PC-9 (cell line): ENCODE measurements at places on chromosomes 6 and 20. TPM values are rescaled to one million over a fixed set of nuclear protein-coding genes. Genes with fewer than 3 reads are reported as not detected.

DNA sequence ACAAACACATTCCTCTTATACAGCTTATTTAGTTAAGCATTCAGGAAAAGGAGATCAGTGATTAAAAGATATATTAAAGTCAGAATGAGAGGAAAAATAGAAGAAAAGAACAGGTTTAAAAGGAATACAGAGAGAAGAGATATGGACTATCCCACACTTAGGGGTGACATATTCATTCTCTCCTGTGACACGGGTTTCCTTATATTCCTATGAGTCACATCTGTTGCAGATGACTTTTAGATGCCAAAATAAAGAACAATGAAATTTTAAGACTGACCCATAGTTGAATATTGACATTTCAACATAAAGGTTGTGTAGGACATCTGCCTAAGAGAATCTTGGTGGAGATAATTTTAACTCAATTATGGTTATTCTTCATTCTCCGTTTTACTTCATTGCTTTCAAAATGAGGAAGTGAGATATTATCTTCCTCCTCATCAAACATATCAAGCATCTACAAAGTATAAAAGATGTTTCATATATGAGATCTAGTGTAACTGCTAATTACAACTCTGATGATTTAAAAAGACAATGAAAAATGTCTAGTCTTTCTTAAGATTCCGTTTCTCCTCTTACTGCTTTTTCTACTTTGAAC lies 1336.7 kb upstream of the CITED2 start:
- H3K4me1 ChIP-seq: no peaks in the 10 kb centered on the region
- no peak overlapping the region for H3K4me3 ChIP-seq
- no peak overlapping the region for H3K27ac ChIP-seq
- no peaks in the 10 kb centered on the region for H3K36me3 ChIP-seq
- no peak for DNase-seq

GRCh38 chr20:36866164-36866563 lies 9.8 kb upstream of the TLDC2 start:
- no peak overlapping the region for H3K27ac ChIP-seq
- H3K27me3 ChIP-seq: no peaks in the 10 kb centered on the region
- no peak for DNase-seq
- H3K4me1 ChIP-seq: 0 out of 2 replicates have a peak, but pooled peaks cover 12% of the 10 kb centered on the region

- no peak for DNase-seq
- no peak overlapping the region for H3K27ac ChIP-seq
- no peaks in the 10 kb centered on the region; the same call in 1 of the 2 replicates for H3K27me3 ChIP-seq
- H3K36me3 ChIP-seq: no peaks in the 10 kb centered on the region
- no peak overlapping the region for H3K4me3 ChIP-seq
These were observed 542.6 kb downstream of the DHX35 start for GRCh38 chr20:39504710-39505094.

GRCh38 chr20:33465481-33466302 lies 22.1 kb upstream of the SNTA1 start:
- no peak overlapping the region for H3K27ac ChIP-seq
- DNase-seq: no peak
- no peak overlapping the region for H3K4me3 ChIP-seq
- H3K27me3 ChIP-seq: no peaks in the 10 kb centered on the region

GRCh38 chr20:56166781-56167465 lies 81.6 kb upstream of the MC3R start:
- no peak for DNase-seq
- no peaks in the 10 kb centered on the region for H3K36me3 ChIP-seq
- peaks cover 33% of the 10 kb centered on the region for H3K27me3 ChIP-seq
- no peaks in the 10 kb centered on the region for H3K4me1 ChIP-seq
- no peak overlapping the region for H3K4me3 ChIP-seq
- H3K27ac ChIP-seq: no peak overlapping the region

GRCh38 chr6:47376930-47377329 lies 67.2 kb upstream of the TNFRSF21 start:
- H3K27ac ChIP-seq: no peak overlapping the region
- no peak overlapping the region for H3K4me3 ChIP-seq
- no peaks in the 10 kb centered on the region for H3K27me3 ChIP-seq
- no peaks in the 10 kb centered on the region for H3K36me3 ChIP-seq
- DNase-seq: no peak

GRCh38 chr6:80725156-80725930 lies 618.9 kb downstream of the BCKDHB start:
- no peak for DNase-seq
- H3K27me3 ChIP-seq: no peaks in the 10 kb centered on the region
- no peaks in the 10 kb centered on the region for H3K36me3 ChIP-seq
- no peaks in the 10 kb centered on the region for H3K4me1 ChIP-seq

DNA sequence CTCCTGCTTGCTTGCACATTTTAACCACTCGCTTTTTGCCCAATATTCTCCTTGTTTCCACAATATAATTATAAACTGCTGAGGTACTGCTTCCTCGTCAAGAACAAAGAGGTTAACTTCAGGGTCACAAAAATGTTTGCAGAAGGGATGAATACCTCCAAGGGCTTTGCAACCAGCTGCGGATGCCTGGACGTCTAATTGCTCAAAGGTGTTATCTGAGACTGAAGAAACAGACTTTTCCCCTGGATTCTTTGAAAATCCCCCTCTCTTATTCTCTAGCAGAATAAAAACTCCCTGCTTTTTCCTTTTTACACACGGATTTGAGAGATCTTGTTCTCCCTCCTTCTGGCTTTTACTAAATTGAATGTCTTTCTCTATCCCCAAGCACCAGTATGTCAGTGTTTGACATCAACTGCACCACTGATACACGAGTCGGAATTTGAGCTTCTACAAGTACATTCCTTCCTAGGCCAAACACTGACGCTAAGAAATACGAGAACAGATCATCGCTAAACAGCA lies 336 bp upstream of the SMPDL3A start:
- DNase-seq: no peak
- H3K4me3 ChIP-seq: peak overlapping the region; percentile 80
- peaks cover 22% of the 10 kb centered on the region for H3K4me1 ChIP-seq
- H3K36me3 ChIP-seq: no peaks in the 10 kb centered on the region
- H3K27ac ChIP-seq: peak overlapping the region; percentile 64
- H3K27me3 ChIP-seq: no peaks in the 10 kb centered on the region

DNA sequence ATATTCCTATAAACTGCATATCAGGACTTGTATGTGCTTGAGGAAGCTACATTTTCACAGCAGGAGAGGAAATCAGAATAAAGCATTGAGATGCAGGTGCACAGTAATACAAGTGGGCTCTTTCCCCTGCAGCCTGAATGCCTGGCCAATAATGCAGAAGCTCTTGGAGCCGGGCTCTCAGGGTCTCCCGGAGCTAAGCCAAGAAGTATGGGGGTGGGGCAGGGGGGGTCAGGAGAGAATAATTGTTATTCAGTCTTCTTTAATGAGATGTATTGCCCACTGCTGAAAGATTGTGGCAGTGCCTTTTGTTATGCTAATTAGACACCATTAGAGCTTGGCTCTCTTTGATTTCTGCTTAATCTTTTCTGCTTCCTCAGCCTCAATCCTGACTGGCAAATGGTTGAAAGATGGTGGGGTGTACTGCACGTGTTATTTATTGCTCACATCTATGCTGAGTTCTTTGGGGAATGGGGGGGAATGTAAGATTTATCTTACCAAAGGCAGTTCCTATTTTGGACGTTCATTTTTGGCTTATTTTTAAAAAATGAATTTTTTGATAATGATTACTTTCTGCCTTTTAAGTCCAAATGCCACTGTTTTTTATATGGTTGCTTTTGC lies 407.6 kb upstream of the SOX4 start:
- no peak for DNase-seq
- no peak overlapping the region for H3K4me3 ChIP-seq
- no peaks in the 10 kb centered on the region for H3K4me1 ChIP-seq
- no peaks in the 10 kb centered on the region for H3K36me3 ChIP-seq

DNA sequence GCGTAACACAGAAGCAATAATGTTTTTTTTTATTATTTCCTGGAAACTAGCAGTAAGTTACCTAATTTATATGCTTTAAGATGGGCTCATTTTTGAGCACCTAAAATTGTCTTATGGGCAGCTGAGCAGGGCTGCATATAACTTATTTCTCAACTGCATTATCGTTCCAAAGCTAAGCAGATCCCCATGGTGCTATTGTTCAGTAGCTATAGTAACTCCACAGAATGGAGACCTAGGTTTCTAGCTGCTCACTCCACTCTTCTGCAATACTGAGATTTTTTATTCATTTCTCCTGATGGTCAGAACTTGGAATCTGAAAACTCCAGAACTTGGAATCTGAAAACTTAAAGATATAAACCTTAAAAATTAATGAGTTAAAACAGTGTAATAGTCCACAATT lies 18.7 kb downstream of the CRISP1 start:
- no peaks in the 10 kb centered on the region for H3K27me3 ChIP-seq
- no peaks in the 10 kb centered on the region for H3K36me3 ChIP-seq
- no peak overlapping the region for H3K27ac ChIP-seq
- DNase-seq: no peak

DNA sequence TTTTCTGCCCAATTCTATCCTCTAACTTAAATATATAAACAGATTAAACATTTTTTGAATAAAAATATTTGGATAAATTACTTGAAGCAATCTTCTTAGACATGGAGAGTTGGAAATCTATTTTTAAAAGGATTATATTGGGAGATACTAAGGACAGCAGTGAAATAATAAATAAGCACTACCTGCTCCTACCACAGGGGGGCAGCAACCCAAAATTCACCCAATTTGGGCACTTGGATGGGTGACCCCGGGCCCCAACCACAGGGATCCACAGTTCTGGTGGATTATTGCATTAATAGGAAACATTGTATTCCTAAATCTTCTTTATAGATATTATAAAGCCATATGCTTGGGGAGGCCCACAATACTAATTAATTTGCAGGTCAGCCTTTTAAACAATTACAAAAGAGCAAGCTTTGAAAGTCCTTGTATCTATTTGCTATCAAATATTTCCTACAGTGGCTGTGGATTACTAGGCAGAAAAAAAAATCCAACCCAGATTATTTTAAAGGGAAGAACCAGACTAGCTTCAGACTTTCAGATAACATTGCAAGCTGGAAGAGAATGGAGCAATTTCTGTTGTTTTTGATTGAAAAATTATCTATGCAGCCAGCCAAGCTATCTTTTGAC lies 66.4 kb upstream of the PDE10A start:
- H3K27ac ChIP-seq: no peak overlapping the region
- H3K27me3 ChIP-seq: peaks cover 63% of the 10 kb centered on the region
- no peak overlapping the region for H3K4me3 ChIP-seq
- DNase-seq: peak; percentile 2

GRCh38 chr6:139834232-139834631 lies 459.8 kb upstream of the CITED2 start:
- H3K27me3 ChIP-seq: no peaks in the 10 kb centered on the region
- H3K4me1 ChIP-seq: no peaks in the 10 kb centered on the region
- no peak overlapping the region for H3K27ac ChIP-seq
- DNase-seq: no peak
- no peaks in the 10 kb centered on the region for H3K36me3 ChIP-seq
- H3K4me3 ChIP-seq: no peak overlapping the region

DNA sequence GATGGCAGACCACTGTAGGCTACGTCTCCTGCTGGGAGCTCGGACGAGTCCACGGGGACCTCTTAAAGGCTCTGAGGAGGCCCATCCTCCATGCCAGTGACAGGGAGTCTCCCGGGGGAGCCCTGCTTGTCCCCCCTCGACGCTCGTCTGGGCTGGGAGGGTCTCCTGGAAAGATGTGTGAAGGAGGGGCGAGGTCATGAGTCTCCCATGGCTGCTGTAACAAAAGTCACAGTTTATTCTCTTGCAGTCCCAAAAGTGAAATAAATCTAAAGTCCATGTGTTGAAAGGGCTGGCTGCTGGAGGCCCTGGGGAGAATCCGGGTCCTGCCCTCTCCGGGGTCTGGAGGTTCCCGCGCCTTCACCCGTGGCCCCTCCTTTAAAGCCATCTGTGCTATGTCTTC lies 67.1 kb upstream of the GATA5 start:
- no peaks in the 10 kb centered on the region for H3K4me1 ChIP-seq
- H3K27me3 ChIP-seq: peaks cover 97% of the 10 kb centered on the region
- no peak overlapping the region for H3K4me3 ChIP-seq
- H3K27ac ChIP-seq: no peak overlapping the region
- DNase-seq: no peak

GRCh38 chr6:121849477-121849876 lies 414.0 kb downstream of the GJA1 start:
- H3K36me3 ChIP-seq: no peaks in the 10 kb centered on the region
- no peak overlapping the region for H3K27ac ChIP-seq
- no peaks in the 10 kb centered on the region for H3K4me1 ChIP-seq
- no peaks in the 10 kb centered on the region for H3K27me3 ChIP-seq
- DNase-seq: peak; percentile 35

GRCh38 chr6:28953039-28953584 lies 29.3 kb upstream of the TRIM27 start:
- H3K27me3 ChIP-seq: no peaks in the 10 kb centered on the region
- peak overlapping the region; percentile 41 for H3K27ac ChIP-seq
- peak; percentile 67 for DNase-seq
- peaks cover 34% of the 10 kb centered on the region for H3K4me1 ChIP-seq
- no peaks in the 10 kb centered on the region for H3K36me3 ChIP-seq

DNA sequence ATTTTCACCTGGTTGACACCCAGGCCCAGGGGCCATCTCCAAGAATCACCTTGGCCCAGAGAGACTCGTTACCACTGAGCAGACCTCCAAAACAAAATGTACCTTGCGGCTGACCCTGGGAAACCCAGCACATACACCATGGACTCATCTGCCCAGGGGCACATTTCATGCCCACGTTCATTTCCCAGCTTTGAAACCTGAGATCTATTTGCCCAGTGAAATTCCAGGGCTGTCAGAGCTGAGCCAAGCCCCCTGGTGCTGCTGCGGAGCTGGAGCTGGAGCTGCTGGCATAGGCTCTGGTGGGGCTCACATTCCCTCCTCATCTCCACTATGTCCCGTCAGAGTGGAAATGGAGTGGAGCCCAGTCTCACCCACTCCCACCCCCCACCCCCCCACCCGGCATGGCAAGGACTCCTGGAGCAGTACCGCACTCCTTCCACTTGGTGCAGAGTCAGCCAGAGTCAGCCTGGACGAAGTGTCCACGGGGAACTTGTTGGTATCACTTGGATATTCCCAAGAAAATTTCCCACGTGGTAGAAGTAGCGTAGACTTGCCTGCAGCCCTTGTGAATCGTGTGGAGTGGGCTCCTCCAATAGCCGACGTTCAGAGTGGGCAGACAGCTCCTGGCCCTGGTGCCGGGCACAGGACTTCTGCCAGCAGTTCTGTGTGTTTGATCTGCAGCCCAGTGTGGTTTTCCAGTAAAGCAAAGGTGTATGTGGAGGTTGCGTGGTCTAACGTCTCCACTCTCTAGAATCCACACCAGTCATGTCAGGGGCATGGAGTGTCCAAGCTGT lies 18.1 kb upstream of the OSER1 start:
- no peak overlapping the region for H3K27ac ChIP-seq
- H3K27me3 ChIP-seq: no peaks in the 10 kb centered on the region
- no peak overlapping the region for H3K4me3 ChIP-seq
- no peaks in the 10 kb centered on the region for H3K36me3 ChIP-seq
- H3K4me1 ChIP-seq: no peaks in the 10 kb centered on the region

Gene PGC
- total RNA-seq: not detected in 2 replicates

Gene FAM210B
- total RNA-seq: 18.9 and 21.4 TPM in 2 replicates

Gene ELOVL4
- total RNA-seq: not detected in 2 replicates

Gene TCF15
- not detected in 2 replicates for total RNA-seq

Gene CST2
- not detected in 2 replicates for total RNA-seq

Gene TREM1
- total RNA-seq: not detected in 2 replicates

Gene C6orf120
- total RNA-seq: 9.8 and 12.5 TPM in 2 replicates

Gene CRISP3
- total RNA-seq: 0.48 and 0.79 TPM in 2 replicates
